ENCODE measurements at places on chromosomes 7 and 10.

DNA sequence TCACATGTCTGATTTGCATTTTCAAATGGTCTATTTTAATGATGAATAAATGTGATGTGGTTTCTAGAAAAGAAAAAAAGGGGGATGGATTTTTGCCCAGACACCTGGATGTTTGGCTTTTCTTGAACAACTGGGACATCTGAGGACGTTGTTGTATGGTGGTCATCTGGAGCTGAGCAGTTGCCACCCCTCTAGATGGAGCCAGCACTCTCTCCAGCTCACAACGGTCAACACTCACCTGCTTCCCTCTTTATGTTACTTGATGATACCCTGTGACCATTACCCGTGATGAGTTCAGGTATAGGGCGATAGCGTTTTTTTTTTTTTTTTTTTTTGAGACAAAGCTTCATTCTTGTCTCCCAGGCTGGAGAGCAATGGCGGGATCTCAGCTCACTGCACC is 30.1 kb upstream of the PAXIP1 start:
- DNase-seq: no peak

GRCh38 chr10:113326160-113327111 is 226.4 kb upstream of the HABP2 start:
- no peak for DNase-seq

DNA sequence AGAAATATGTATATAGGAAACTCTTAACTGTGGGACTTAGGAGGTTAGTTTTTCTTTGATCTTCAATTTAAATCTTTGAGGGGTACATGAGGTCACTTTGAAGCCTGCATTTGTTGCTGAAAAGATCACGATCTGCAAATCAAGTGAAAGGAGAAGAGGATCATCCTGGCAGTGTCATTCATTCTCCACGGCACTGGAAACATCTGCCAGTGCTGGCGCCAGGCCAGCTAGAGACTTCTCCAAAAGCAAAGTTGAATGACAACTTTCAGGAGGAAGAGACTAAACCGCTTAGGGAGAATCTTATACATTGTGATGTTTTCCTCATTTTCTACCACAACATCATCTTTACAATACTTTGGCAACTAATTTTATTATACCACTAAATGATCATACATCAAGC is 42.5 kb downstream of the MRC1 start:
- DNase-seq: no peak

- DNase-seq: no peak
Observed at GRCh38 chr10:71968553-71969474, 4.6 kb downstream of the CHST3 start.

- DNase-seq: peak; percentile 22
Observed at GRCh38 chr10:100621360-100622205, 85.8 kb downstream of the HIF1AN start.

GRCh38 chr7:56537952-56538351 is 421.7 kb upstream of the NUPR2 start:
- DNase-seq: no peak

- no peak for DNase-seq
Observed at GRCh38 chr10:60664859-60665258, 113.4 kb upstream of the CDK1 start.

DNA sequence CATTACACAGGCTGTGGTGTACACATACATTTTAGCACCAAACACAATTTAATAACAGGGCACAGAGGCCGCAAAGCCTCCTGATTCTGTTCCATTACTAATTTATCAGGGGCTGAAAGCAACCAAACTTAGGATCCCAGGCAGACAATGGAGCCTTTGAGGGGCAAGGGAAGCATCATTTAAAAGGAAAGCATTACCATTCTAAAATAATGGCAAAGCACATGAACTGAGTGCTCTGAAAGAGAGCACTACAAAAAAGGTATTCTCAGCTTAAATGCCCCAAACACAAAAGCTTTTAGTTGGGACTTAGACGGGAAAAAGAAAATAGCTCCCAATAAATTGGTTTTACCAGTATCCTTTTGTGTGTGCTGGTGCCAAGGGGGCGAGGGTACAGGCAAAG is 282.0 kb upstream of the ETV1 start:
- DNase-seq: no peak

DNA sequence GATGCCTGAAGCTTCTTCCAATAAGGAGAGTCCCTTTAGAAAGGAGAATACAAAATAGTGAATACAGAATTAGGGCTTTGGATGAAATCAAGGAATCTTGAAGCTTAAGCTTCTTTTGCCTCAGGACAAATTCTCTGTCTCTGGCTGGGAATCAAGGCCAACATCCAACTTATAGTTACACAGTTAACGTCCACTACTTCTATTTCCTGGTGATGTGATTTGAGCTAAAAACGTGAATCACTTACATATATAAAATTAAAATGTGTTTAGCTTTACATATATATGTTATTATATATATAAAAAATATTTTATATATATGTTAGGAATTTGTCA is 11.4 kb upstream of the INPP5F start:
- DNase-seq: no peak

- peak; percentile 16 for DNase-seq
Observed at GRCh38 chr7:94510582-94511496, 1.2 kb downstream of the CASD1 start.

- no peak for DNase-seq
Observed at GRCh38 chr10:123141791-123142700, 5.9 kb upstream of the HMX2 start.

GRCh38 chr7:131383417-131384285 is 56.0 kb downstream of the MKLN1 start:
- no peak for DNase-seq

DNA sequence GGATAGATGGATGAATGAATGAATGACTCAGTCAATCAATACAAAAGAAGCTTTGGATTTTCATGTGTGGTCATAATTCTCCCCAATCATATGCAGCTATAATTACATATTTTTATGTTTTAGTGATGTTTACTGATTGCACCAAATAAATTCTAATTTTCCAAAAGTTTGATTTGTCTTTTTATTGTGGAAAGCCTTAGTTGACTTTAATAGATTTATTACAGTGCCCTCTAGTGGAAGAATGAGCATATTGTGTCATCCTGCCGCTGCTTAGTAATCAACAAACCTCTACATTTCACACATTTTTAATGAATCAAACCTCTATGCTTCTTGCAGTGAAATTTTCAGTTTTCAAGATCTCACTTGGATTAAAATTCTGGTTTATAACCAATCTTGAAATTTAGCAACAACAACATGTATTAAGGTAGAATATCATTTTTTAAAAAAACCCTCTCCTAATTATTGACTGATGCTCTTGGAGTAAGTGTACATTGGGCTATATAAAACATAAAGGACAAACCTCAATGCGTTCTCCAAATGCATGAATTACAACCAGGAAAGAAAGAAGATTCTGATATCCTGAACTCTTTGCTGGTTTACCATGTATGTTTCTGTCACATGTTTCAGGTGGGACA is 55.6 kb upstream of the PNLIP start:
- DNase-seq: no peak

- no peak for DNase-seq
Observed at GRCh38 chr10:22148961-22149360, 68.9 kb downstream of the EBLN1 start.

- no peak for DNase-seq
Observed at GRCh38 chr10:107413971-107414370, 249.5 kb upstream of the SORCS1 start.

GRCh38 chr10:75428434-75429158 is 2.8 kb upstream of the LRMDA start:
- no peak for DNase-seq

- no peak for DNase-seq
Observed at GRCh38 chr7:2000746-2001321, 231.9 kb downstream of the MAD1L1 start.

GRCh38 chr7:51290702-51291540 is 25.7 kb downstream of the COBL start:
- DNase-seq: no peak

DNA sequence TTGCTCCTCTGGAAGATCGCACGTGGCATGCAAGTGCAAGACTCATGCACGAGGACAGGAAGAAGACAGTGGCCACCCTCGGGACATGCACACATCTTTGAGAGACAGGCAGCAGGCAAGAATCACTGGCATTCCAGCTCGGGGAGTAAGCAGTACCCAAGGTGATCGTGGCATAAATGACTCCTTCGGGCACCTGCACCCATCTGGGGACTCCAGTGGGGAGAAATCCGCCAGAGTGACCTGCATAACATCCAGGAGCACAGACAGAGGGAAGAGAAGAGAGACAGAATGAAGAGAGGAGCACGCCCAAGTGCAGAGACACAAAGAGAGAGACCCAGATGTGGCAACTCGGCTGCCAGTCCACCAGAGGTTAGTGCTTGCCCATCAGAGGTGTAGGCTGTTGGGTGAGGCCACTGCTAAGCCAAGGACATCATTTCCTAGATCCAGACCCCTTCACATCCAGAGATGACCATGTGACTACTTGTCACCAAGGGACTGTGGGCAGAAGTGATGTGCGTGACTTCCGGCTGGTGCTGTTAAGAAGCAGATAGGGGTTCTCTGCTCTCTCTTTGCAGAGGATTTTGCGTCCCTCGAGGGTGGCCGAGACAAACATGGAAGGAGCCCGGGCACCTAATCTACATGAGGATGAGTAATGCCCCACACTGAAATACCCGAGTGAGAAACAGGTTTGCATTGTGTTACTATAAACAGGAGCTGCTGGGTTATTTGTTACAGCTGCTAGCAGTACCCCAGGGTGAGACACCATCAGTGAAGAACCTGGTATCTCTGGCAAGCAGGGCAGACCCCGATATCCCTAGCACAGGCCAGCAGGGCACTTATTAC is 80.6 kb downstream of the VWA2 start:
- no peak for DNase-seq

DNA sequence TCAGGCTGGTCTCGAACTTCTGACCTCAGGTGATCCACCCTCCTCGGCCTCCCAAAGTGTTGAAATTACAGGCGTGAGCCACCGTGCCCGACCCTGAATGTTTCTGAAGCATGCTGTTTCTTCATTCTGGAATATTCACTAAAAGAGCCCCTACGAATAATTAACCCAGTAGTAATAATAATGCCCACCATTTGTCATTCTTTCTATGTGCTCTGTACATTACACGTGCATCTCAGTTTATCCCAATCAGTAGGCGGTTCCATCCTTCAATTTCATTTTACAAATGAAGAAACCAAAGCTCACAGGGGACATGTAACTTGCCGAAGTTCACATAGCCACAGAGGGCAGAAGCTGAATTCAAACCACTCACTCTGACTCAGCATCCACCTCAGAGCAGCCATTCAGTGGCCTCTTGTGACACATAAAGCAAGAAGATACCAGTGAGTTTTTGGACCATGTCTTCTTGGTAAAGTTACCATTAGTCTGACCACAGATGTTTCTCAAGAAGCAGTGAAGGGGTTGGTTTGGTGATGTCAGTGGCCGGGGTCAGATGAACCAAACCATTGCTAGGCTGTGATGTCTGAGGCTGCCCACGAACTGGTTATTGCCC is 71.9 kb upstream of the DUSP5 start:
- peak; percentile 34 for DNase-seq

DNA sequence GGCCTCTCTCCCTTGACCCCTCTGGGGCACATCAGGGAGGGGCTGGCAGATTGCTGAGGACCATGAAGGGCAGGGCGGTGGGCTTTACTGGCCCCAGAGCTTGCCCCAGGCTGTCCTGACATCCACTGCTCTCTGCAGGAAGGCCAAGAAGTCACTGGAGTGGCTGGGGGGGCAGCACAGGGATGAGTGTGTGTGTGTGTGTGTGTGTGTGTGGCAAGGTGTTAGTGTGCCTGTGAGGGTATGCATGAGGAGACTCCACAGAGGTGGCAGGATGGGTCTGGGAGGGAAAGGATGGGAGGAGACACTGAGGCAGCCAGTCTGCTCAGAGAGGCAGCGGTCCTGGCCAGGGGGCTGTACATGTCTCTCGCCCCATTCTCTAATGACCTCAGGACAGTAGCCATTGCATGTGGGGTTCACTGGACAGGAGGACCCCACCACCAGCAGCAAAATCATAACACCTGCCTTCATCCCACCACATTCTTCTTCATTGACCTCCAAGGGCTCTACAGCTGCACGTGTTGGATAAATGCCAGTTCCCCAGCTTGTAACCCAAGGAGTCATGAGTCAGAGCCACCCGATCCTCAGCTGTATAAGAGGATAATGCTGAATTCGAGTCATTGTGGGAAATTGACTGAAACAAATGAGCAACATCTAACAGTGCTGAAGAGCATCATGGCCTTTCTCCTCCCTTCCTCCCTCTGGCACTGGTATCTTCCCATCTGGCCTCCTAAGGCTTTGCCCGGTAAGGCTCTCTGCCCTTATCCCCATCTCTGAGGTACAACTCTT is 720.5 kb downstream of the GRID1 start:
- no peak for DNase-seq

GRCh38 chr10:30558411-30558810 is 71.1 kb downstream of the LYZL2 start:
- DNase-seq: no peak

DNA sequence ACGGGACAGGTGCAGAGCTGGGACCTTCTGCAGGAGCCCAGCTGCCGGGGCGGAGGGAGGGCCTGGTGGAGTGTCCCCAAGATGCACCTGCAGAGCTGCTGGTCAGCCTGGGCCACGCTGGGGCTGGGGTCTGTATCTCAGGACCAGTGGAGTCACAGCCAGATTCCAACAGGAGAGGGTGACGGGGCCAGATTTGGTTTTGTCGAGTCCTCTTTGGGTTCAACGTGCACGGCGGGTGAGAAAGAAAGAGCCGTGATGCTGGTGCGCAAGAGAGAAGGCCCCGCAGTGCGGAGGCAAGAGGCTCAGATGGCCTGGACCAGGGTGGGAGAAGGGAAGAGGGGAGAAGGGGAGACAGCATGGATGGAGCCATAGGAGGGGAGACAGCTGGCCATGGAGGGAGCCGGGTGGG is 462.9 kb downstream of the PTPRN2 start:
- DNase-seq: no peak

DNA sequence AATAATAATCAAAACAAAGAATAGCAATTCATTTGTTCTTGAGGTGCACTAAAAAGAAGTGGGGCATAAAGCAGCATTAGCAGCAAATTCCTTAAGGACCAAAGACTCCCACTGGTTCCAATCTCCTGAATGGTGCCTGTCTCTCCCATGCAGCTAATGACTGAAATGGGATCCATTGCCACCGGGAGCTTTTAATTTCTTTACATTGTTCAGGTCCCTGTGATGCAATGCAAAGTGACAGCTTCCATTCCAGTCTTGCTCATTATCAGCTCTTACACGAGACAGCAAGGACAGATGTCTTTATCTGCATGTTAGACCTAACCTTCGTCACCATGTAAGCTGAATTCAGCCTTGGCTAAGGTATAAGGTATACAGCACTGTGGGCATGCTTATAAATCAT is 148.1 kb downstream of the POU6F2 start:
- DNase-seq: no peak

- no peak for DNase-seq
Observed at GRCh38 chr10:48527756-48528155, 77.1 kb downstream of the ARHGAP22 start.

GRCh38 chr10:46236941-46237681 is 49.7 kb upstream of the ANTXRL start:
- DNase-seq: peak; percentile 2

GRCh38 chr7:92761391-92762097 is 74.8 kb downstream of the CDK6 start:
- no peak for DNase-seq

DNA sequence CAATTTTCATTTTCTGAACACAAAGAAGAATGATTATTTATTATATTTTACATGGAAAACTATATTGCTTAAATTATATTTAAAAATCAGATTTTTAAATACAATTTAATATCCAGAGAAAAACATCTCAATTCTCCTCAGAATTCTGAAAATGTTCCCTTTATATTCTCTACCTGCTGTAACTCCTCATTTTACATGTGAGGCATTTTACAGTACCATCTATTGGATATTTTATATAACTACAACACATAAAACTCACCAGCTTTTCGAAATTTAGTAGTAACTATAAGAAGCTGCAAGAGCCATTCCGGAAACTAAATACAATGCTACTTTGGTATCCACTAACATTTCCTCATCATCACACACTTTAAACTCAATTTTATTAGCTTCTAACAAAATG is 264.6 kb downstream of the DGKB start:
- no peak for DNase-seq

Measured in activated T-helper 2 cell treated with anti-CD3 and anti-CD28 coated beads, Interferon-gamma antibody, Interleukin-2, Interleukin-4, amounts not matched to agents 10 μg/mL and 5 μg/mL and 100 μg/mL, durations not matched to agents 14 hours and 24 hours and 36 hours (primary cell).